MM.1S (cell line): ENCODE measurements at places on chromosomes 11 and 22.
A peak's percentile ranks its signal among the peaks of the same experiment; 100 is the strongest.

DNA sequence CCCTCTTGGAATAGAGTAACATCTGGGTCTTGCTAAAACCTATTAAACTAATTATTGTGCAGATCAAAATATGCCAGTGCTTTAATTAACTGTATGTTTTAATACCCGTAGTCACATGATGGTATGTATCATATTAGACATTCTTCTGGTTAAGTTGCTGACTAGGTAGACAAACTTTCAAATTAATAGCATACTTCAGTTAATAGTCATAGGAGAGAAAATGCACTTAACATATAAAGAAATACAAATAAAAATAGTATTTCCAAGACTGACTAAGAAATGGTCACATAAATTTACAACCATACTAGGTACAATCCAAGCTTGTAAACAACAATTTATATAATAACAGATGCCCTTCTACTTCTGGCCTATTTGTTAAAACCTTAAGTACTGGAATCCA lies 7.6 kb upstream of the EXPH5 start:
- no peak for DNase-seq

DNA sequence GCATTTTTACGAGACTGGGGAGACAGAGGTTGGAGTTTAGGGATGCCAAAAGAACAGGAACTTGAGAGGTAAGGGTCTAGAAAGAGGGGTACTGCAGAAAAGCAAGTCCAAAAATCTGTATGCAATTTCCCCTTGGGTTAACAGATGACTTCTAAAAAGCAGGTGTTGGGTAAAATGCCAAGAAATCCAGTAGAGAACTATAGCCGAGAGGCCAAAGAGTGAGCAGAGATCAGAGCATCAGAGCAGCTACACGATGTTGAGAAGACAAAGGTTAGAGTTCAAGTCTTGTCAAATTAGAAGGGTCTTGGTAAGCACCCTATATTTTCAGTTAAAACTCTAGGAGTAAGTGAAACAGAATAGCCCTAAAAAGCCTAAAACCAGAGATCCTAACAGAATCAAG lies 145.2 kb downstream of the FCHSD2 start:
- DNase-seq: no peak

GRCh38 chr11:104057908-104058307 lies 21.5 kb downstream of the DDI1 start:
- no peak for DNase-seq

- DNase-seq: peak; percentile 28
Measured at GRCh38 chr11:1515082-1516060, 28.8 kb upstream of the MOB2 start.

DNA sequence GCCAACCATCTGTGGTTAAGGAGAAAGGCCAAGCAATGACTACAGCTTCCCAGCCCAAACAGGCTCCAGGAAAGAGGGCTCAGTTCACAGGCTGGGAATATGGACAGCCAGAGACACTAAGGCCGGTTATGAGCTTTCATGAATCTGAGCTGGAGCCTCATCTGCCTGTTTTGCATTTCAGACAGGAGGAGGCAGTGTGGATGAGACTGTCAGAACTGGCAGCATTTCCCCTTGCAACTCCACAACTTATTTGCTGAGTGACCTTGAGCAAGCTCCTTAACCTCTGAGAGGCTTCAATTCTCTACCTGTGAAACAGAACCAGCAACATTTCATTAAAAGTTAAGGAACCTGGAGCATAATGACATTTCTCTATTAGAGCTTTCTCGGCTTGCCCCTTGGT lies 264.0 kb downstream of the ETS1 start:
- DNase-seq: peak; percentile 31

GRCh38 chr22:23219317-23219716 lies 39.0 kb downstream of the BCR start:
- no peak for DNase-seq

- DNase-seq: no peak
Measured at GRCh38 chr22:46842606-46843005, 80.2 kb downstream of the TBC1D22A start.

GRCh38 chr11:34783816-34784317 lies 132.3 kb downstream of the APIP start:
- peak; percentile 54 for DNase-seq
